SK-MEL-5 (cell line): ENCODE measurements at places on chromosomes 7 and 10.

- no peak for DNase-seq
Observed at GRCh38 chr7:24050991-24051560, 232.9 kb upstream of the NPY start.

GRCh38 chr7:107694386-107694785, 33.8 kb downstream of the SLC26A4 start:
- DNase-seq, result peak; percentile 97

- DNase-seq, result no peak
Observed at GRCh38 chr7:143487566-143487965, 9.9 kb downstream of the TAS2R41 start.

- no peak for DNase-seq
Observed at GRCh38 chr7:140229591-140230515, 53.1 kb upstream of the KDM7A start.

DNA sequence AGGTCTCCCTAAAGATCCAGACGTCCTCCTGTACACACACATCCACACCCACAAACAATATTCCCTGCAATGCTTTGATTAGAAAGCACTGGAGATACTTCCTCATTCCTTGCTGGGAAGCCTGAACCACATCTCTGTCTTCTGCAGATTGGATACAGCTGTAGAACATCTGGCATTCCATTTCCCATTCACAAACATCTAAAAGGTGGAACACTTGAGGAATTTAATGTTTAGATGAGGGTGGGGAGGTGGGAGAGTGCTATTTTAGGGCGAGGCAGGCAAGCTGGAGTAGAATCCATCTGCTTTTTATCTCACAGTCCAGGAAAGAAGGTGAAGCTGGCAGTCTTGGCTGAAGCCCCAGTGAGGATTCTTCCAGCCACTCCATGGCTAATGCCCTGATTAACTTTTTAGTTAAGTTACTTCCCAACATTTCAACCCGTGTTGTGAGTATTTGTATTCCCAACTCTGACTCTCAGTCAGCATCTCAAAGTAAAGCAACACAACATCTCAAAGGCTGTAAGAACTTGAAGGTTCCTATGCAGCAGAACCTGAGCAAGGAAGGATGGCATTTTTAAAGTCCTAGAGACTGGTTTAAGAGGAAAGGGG, 46.1 kb downstream of the CYTH3 start:
- no peak for DNase-seq

- no peak for DNase-seq
Observed at GRCh38 chr7:77222065-77222464, 22.4 kb upstream of the FGL2 start.

GRCh38 chr10:34313353-34313752, 501.7 kb downstream of the PARD3 start:
- no peak for DNase-seq

- no peak for DNase-seq
Observed at GRCh38 chr7:14018751-14019150, 29.3 kb upstream of the ETV1 start.
